ENCODE measurements at places on chromosomes 1 and 21. TPM values are rescaled to one million over a fixed set of nuclear protein-coding genes. Genes with fewer than 3 reads are reported as not detected.

Gene ADGRL2
- total RNA-seq: 69.4 TPM

DNA sequence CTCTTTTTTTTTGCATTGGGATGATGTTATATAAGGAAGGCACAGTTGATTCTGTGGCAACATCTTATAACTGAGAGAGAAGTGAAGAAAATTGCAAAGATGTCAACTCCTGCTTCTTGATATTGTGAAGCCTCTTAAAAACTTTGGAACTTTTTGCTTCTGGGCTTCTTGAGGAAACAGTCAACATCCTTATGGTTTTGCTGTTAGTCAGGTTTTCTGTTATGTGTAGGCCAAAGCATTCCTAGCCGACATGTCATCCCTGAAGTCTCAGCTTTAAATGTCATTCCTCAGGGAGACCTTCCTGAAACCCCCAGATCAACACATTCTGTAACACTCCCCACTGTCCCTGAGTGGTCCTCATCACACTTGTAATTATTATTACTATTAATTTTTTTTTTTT lies 12.6 kb downstream of the FALEC start:
- no peak for ATAC-seq

DNA sequence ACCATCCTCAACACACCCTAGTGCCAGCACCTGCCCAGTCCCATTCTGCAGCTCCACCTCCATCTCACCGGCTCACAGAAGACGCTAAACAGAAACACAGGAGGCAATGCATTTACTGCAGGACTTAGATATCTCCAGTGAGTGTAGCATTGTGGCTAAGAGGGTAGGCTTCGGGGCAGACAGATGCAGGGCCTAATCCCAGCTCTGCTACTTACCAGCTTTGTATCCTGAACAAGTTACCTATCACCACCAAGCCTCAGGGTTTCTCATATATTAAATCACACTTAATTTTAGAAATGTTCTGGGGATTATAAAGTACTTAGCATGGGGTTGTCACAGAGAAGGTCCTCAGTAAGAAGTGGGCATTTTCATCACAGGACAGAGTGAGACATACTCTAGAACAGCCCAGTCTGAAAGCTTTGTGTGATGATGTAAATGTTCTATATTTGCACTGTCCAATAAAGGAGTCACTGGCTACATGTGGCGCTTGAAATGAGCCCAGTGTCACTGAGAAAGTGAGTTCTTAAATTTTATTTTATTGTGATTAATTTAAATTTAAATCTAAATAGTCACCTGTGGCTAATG lies 149.3 kb upstream of the C8B start:
- no peak for ATAC-seq

DNA sequence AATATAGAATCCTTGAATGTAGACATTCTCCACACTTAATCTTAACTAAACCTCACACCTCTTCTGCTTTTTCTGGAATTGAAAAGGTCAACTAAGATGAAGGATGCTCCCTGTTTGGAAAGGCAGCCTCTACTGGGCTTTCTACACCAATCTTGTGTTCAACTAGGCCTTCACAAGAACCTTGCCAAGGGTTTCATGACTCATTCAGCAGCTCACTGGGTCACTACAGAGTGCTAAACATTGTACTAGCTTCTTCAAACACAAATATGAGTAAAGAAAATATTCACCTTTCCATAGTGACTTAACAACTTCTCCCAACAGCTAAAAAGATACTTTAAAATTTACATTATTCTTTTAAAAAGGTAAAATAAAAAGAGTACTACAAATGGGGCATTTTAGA lies 135.3 kb upstream of the PRMT6 start:
- ATAC-seq: no peak

GRCh38 chr1:80882553-80882952 lies 918.2 kb upstream of the ADGRL2 start:
- ATAC-seq: no peak

GRCh38 chr1:22906968-22907367 lies 65.7 kb downstream of the LACTBL1 start:
- no peak for ATAC-seq

DNA sequence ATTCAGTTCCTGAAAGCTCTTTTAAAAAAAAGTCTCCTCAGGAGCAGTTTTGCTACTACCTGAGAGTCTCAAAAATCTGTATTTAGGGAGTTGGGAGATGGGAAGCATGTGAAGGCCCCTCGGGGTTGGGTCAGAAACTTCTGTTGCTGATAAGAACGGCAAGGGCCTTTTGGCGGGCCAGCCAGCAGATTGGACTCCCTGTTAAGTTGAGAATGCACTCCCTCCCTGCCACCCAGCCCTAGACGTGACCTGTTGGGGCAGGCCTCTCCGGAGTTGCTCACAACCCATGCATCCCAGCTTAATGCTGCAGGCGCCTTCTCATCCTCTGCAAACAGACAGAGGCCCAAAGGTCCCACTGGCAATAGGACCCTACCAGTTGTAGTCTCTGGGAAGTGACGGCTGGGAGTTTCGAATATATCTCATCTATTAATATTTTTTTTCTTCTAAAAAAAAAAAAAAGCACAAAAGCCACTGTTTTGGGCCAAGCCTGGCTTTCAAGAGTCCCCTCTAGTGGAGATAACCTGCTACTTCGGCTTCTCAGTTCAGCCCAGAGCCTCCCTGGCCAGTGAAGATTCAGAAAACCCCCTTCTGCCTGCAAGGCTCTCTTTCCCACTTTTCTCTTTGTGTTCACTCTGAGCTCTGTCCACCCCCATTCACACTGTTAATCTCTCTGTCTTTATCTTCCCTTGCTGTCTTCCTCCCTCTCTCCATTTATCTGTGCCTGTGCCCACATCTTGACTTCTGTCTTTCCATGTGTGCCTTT lies 5.3 kb downstream of the PLXNA2 start:
- ATAC-seq: no peak

GRCh38 chr1:77687519-77687906 lies 5.1 kb upstream of the ZZZ3 start:
- ATAC-seq: no peak

DNA sequence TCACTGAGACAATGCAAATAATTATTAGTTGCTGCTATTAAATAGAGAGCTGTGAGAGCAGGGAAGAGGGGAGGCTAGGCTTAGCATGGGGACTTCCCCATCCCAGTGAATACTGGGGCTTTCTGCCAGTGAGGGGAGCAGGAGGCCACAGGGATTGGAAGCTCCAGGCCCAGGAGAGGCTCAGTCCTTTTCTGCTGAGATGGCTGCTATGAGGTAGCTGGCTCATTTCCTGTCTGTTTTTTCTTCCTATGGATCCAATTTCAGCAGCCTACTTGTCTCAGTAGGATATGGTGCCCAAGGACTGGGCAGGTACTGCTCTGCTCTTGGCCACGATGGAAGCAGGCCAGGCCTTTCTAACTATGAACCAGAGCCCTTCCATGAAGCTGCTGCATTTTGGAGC lies 10.0 kb downstream of the STMN1 start:
- ATAC-seq: no peak

- no peak for ATAC-seq
Observed at GRCh38 chr1:153973525-153973924, 3.9 kb downstream of the JTB start.

Gene BARHL2
- not detected for total RNA-seq

- ATAC-seq: no peak
Observed at GRCh38 chr1:94878329-94878728, 48.6 kb downstream of the CNN3 start.

Gene SPATA21
- total RNA-seq: 0.12 TPM

GRCh38 chr1:56194701-56195300 lies 384.6 kb downstream of the PLPP3 start:
- peak; percentile 46 for ATAC-seq

GRCh38 chr21:39136711-39137110 lies 46.5 kb downstream of the PSMG1 start:
- no peak for ATAC-seq
